ENCODE measurements at places on chromosomes 2 and 18. TPM values are rescaled to one million over a fixed set of nuclear protein-coding genes. Genes with fewer than 3 reads are reported as not detected.

Gene IL18RAP
- polyA plus RNA-seq = 0.11 TPM

DNA sequence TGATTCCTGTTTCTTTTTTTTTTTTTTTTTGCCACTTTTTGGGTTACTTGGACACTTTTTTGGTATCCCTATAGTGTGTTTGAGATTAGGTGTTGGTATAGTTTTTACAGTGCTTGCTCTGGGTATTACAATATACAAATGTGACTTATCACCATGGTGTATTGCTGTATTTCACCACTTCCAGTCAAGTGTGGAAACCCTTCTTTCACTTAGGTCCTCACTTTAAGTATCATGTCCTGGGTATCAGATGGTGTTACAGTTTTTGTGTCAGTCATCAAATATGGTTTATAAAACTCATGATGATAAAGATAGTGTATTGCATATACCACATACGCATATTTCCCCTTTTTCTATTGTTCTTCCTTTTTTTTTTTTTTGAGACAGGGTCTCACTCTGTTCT is 1.8 kb downstream of the ATP9B start:
- no peak for DNase-seq

GRCh38 chr2:169221745-169222369 is 140.5 kb downstream of the LRP2 start:
- DNase-seq = no peak

GRCh38 chr2:172062402-172063004 is 22.8 kb upstream of the DLX1 start:
- DNase-seq = no peak

DNA sequence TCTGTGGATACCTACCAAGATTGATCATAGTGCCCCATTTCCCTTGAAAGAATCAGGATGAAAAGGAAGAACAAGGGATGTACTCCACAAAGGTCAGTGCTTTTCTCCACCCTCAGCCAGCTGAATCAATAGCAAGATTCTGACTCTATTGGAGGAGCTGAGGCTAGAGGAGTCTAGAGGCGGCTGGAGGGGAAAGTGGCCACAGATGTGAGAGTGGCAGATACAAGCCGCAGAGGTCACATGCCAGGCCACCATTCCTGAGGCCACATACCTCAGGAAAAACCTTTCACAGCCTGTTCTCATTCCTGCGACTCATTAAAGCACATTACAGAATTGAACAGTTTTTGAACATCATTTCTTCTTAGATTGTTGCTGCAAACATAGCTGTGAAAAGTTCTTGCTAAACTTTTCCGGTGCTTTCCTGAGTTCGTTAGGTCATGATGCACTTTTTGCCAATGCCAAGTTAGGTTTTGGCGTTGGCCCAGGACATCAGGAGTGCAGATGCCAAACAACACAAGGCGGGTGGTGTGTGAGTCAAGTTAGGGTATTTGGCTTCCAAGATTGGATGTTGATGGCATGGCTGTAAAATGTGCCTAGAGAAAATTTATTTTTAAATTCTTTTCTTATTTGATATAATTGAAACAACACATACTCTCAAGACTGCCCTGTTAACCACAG is 160.7 kb upstream of the SP5 start:
- no peak for DNase-seq

- DNase-seq = no peak
Observed at GRCh38 chr2:8684540-8684877, 2.7 kb downstream of the ID2 start.

DNA sequence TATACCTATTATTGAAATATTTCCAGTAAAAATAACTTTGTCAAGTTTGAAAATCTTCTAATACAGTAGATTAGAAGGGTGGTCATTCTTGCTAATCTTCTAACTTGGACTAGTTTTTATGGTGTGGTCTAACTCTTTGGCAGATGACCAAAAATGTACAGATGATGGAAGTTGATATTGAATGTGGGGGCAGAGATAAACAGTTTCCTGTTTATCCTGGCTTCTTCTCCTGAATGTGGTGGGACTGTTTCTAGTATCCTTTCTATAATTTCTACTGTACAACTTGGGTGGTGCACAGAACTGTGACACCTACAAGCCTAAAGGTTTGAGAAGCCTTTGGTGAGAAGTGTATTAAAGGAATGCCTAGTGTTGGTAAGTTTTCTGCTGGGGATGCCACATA is 178.7 kb downstream of the PDE11A start:
- no peak for DNase-seq

Gene CYBRD1
- polyA plus RNA-seq = 8.2 TPM

Gene DPP10
- polyA plus RNA-seq = 1.5 TPM

DNA sequence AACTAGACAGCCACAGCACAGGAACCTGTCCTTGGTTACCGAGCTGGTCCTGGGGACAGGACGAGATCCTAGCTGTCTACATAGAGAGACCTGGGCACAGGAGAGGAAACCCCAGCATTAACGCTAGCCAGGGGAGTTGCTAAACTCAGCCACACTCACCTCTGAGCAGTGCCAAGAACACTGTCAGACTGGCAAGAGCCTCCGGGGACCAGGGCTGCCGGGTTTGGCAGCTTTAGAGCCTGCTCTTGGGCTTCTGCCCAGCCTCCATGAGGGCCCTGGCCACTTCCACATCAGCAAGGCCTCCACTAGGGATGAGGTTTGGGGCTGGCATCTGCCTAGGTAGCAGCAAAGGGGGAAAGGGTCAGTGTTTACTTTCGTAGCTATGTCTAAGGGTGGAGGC is 6.7 kb downstream of the TMBIM1 start:
- peak; percentile 71 for DNase-seq

DNA sequence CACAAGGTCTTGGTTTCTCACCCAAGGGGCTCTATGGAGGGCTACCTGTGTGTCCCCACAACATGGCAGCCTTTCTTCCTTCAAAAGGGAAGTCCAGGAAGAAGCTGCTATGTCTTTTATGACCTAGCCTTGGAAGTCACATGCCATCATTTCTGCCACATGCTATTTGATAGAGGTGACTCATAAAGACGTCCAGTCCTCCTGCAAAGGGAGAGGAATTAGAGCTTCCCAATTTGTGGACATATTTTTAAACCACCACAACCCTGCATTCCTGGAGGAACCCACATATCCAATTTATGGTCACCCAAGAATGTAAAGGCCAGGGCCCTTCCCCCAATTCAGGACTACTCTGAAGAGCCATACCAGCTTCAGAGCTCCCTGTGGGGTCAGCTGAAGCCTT is 246.2 kb downstream of the CYP26B1 start:
- DNase-seq = no peak

GRCh38 chr2:13550285-13551231 is 833.8 kb downstream of the TRIB2 start:
- no peak for DNase-seq

Gene CPLX4
- not detected for polyA plus RNA-seq

DNA sequence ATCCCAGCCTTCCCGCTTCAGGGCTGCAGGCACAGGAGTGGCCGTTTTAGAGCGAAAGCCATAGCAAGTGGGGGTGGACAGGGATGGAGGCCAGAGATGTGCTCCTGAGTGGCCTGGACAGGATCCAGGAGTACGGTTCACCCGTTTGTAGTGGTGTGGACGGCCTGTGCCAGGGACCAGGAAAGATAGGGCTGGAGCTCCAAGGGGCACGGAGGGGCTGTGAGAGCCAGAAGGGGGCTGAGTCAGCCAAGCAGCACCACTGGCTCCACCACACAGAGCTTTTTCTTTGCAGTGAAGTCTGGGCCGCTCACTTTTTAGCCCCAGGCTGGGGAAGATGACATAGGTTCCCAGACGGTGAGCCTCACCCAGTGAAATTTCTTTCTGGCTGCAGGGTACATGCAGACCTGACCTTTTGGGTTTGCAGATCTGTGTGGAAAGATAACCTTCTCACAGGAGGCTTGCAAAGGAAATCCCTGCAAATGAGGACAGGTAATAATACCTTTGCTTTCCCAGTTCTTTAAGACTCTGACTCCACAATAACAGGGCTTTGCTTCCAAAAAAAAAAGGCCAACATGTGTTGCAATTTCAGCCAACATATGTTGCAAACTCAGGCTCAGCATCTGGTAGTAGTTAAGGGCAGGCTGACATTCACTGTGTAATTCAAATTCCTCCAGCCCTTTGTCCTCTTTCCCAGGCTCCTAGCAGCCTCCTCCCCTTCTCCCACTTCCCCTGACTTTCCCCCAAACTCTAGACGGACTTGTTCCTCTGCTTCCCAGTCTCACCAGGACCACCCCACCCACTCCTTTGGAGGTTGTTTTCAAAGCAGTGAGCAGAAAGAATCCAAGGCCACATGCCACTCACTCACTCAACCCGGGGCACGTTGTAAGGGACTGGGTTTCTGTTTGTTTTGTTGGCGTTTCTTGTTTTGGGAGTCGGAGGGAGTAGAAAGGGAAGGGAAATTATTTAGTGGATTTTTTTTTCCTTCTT is 20.3 kb upstream of the LAPTM4A start:
- peak; percentile 31 for DNase-seq

Gene FLACC1
- 0.38 TPM for polyA plus RNA-seq

Gene FBXO41
- polyA plus RNA-seq = 4.9 TPM

DNA sequence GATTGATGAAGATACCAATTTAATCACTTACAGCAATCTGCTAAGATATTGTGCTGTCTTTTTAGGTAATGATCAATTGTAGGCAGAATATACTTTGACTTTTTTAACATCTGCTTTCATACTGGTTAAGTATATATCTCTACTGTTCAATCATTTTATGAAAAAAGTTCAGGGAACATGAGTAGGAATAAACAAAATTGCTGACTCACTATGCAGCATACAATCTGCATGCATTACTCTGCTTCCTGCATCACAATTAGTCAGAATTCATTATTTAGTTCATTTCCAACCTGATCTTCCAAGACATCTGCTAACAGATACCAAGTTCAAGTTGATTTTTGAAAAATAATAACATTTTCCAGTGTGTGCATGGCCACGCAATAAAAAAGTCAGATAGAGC is 1430.4 kb upstream of the LRRTM1 start:
- DNase-seq = no peak

DNA sequence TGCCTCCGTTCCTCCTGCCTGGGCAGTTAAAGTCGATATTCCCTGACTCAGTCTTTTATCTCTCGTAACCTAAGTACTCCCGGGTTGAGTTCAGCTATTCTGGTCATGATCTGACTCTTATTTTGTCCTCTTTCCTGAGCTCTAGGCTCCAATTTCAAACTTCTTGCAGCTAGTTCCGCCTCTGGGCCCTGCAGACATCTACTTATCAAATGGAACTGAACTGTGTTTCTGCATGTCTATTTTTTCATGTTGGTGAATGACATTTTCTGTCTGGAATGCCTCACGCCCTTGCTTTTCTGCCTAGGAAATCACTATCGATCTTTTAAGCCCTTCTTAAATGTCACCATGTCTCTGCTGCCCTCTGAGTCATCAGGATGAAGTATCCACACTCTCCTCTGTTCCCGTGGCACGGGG is 101.5 kb downstream of the VAPA start:
- no peak for DNase-seq

GRCh38 chr2:136288249-136288648 is 170.3 kb upstream of the CXCR4 start:
- DNase-seq = no peak

- DNase-seq = no peak
Observed at GRCh38 chr18:35466815-35467623, 30.7 kb downstream of the INO80C start.

DNA sequence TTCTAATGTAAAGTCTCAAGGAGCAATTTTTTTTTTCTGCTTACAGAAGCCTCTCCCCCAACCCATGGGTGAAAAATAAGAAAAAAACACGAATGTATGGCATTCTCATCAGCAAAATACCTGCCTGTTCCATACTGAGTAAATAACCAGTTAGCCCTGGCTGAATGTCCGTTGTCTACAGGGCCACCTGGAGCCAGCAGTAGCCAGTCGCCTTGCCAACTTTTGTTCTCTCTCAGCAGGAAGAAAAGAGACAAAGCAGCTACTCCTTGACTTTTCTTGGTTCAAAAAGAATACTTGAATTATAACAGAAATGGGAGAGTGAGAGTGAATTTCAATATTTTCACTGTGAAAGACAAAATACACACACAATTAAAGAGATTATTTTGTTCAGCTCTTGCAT is 532.9 kb upstream of the CRIM1 start:
- no peak for DNase-seq

Gene SERPINB7
- polyA plus RNA-seq = not detected

DNA sequence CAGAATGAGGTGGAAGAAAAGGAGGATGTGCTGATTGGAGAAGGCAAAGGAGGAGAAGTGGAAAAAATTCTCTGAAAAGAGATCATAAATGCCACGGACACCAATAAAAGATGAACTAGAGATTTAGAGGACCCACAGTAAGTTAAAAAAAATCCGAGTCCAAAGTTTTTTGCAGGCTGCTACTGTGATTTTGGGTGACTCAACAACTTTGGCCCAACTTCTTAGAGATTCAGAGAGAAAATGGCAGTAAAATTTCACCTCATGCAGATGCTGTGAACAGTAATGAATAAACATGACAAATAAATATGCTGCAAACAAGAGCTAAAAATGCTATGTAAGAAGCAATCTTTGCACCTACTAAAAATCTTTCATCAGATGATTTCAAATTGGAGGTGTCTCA is 176.9 kb upstream of the SESTD1 start:
- DNase-seq = no peak

Gene MSTN
- 0.30 TPM for polyA plus RNA-seq

- no peak for DNase-seq
Observed at GRCh38 chr2:109438773-109439389, 174.9 kb downstream of the SEPTIN10 start.

DNA sequence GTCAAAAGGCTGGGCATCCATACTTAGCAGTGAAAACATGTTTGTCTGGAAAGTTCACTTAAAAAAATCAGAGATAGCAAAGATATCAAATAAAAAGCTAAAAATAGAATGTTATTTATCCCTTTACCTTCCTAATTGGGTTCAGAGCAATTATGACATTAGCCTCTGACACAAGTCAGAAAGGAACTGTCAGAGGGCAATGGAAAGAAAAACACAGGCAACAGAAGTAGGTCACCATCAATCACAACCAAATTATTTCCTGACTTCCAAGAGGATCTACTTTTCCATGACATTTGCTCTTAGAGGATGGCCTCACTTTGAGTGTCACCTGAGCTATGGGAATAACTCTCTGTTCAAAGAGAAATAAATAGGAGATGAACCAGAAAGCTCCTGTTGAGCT is 27.5 kb downstream of the MYOM1 start:
- DNase-seq = no peak

- DNase-seq = peak; percentile 38
Observed at GRCh38 chr2:121202541-121203310, 82.3 kb downstream of the TFCP2L1 start.

DNA sequence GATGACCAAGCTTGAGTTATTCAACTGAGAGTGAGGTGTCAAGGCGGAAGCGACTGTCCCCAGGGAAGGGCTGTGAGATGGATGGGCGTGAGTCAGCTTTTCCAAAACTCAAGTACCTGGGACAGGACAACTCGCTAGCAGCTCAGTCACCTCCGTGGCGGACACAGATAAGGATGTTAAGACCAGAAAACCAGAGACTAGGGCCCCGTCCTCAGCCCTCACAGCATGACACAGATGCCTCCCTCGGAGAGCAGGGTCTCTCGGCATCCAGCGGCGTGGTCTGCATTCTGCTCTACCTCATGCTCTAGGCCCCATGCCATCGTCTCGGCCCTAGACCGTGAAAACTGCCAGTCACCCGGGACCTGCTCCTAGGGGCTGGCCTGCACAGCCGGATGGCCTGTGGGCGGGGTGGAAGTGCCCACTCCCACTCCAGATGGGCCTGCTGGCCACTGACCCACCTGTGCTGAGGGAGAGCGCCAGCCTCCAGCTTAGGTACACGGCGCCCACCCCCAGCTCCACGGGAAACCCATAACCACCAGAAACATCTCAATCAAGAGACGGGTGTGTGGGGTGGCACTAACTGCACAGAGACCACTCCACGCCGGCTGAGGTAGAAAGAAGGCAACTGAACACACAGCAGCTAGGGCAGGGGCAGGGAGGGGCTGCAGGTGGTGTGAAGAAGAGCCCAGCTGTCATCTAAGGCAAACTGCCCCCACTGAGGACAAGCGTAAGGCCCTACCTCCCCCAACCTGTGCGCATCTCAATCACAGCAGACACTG is 39.8 kb downstream of the ANO7 start:
- no peak for DNase-seq
